Activated CD8-positive, alpha-beta memory T cell treated with anti-CD3 and anti-CD28 coated beads for 48 hours (primary cell): ENCODE measurements at places on chromosomes 5 and 9.

DNA sequence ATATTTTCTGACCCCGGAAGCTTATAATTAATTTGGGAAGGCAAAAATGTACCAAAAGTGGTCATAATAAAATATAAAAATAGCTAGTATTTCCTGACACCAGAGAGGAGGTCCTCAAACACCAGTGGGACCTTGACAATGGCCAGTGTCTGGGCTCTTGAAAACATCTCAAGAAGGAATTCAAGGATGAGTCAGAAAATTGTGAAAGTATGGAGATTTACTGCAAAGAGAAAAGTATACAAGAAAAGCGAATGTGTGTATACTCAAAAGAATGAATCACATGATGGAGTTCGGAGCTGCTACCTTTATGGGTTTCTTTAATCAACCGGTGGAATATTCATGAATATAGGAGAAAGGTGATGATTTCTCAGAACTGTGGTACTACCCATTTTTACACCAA is 1709.0 kb upstream of the WWC1 start:
- DNase-seq = no peak

DNA sequence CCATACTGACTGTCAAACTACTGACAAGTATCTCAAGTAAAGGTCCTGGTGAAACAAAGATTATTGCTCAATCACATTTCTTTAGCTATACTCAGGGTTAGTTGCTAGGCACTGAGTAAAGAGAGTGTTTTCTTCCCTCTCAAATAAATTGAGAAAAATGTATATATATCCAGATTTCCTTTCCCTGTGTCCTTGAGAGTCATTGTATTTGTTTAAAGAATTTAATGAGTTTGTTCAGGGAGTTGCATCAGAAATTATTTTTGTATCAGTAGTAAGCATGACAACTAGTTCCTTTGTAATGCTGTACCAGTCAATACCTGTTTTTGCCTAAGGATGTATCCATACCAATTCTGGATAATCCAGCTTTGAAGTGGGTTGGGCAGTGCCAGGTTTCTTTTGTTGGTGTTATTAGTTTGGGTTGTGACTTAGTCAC is 3.2 kb upstream of the ANKHD1 start:
- no peak for DNase-seq

DNA sequence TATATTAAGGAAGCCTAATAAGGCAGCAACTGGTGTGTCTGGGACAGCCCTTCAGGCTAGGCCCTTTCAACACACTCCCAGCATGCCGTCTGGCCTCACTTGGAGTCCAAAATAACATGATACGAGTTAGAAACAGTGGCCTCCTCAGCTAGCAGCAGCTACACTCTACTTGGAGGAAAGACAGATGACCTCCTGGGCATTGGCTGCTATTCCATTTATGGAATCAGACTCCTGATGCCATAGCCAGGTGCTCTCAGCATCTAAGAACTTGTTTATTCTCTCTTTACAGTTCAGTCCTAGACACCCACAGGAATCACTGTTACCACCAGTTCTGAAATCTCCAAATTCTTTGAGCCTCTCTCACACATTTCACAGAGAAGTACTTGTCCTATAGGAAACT is 31.8 kb downstream of the RUSC2 start:
- no peak for DNase-seq

GRCh38 chr9:33952066-33952465 is 96.6 kb downstream of the UBAP2 start:
- DNase-seq = no peak
